CD4-positive, alpha-beta T cell treated with Interleukin-17A for 1 hour (primary cell): ENCODE measurements at places on chromosomes 1 and 21.

GRCh38 chr1:48869116-48869893, 92.6 kb upstream of the BEND5 start:
- DNase-seq, result no peak

GRCh38 chr1:216523449-216524190, 100.4 kb upstream of the USH2A start:
- DNase-seq, result no peak

DNA sequence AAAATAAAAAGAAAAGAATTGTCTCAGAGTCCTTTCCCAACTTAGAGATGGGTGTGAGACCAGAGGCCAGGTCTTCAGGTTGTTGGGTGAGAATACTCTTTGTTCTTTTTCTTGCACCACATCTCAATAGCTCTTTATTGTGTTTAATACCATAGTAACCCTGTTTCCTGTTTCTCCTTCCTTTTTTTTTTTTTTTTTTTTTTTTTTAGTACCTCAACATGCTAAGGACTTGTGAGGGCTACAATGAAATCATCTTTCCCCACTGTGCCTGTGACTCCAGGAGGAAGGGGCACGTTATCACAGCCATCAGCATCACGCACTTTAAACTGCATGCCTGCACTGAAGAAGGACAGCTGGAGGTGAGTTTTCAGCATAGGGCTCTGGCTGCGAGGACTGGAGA, 24.4 kb downstream of the CELF3 start:
- DNase-seq, result no peak

- DNase-seq, result no peak
Measured at GRCh38 chr1:19045898-19046880, 89.7 kb upstream of the IFFO2 start.

DNA sequence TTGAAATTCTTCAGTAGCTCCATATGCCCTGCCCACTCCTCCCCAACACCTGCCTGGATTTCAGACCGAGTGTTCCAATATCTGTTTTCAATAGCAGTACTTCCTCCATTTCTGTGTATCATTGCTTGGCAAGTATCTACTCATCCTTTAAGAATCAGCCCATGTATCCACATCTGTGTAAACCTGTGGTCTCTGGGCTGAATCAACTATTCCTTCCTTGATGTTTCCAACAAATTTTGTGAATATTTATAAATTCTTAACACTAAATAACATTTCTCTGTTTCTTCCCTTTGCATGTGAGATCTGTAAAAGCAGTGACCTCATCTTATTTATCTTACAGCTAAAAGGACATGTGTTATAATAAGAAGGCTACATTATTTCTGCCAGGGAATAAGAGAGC, 26.0 kb upstream of the UAP1 start:
- DNase-seq, result no peak

DNA sequence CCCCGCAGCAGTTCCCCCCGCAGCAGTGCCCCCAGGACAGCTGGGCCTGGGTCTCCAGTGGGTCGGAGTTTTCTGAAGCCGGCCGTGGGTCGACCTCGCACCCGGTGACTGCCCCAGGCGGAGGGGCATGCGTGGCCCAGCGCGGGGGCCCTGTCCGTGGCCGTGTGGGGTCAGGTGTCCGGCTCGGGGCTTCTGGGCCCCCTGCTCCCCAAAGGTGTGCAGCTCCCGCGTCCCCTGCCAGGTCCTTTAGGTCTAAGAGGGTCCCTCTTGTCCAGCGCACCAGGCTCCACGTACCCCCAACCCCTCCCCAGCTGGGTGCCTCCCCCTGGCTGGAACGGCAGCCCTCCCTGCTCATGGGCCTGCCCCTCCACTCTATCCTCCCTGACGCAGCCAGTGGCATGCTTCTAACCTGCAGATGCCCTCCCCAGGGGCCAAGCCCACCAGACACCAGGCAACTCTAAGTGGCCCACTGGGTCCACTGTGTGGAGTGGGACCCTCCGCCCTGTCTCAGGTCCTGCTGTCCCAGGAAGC, 5.9 kb upstream of the HES4 start:
- DNase-seq, result no peak

GRCh38 chr1:12556957-12557935, 60.8 kb downstream of the DHRS3 start:
- DNase-seq, result no peak
